ENCODE measurements at places on chromosomes 12 and 14. TPM values are rescaled to one million over a fixed set of nuclear protein-coding genes. Genes with fewer than 3 reads are reported as not detected.

DNA sequence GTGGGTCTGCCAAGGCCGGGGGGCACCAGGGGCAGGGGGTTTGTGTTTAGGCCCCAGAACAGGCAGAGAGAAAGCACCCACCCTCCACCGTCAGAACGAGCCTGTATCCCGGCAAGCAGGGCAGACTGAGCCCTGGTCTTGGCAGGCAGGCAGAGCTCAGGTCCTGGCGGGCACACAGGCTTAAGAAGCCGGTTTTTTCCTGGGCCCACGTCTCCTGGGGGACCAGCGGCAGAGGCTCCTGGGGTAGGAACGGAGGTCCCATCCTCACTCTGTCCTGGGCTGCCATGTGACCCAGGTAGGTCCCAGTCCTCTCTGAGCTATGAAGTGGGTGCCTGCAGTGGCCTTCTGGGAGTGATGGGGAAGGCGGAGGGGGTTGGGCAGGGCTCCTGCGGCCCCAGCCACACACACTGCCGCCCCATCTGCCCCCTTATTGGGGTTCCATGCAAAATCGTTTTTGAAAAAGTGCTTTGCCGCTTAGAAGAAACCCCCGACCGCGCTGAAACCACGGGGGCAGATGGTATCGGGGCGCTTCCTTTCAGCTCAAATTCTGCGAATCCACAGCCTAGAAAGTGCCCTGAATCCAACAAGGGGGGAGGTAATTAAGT lies 24.2 kb downstream of the SH2B3 start:
- DNase-seq: no peak
- H3K4me3 ChIP-seq: no peak overlapping the region
- no peaks in the 10 kb centered on the region for H3K27me3 ChIP-seq
- no peak overlapping the region for H3K27ac ChIP-seq
- no peaks in the 10 kb centered on the region for H3K36me3 ChIP-seq

DNA sequence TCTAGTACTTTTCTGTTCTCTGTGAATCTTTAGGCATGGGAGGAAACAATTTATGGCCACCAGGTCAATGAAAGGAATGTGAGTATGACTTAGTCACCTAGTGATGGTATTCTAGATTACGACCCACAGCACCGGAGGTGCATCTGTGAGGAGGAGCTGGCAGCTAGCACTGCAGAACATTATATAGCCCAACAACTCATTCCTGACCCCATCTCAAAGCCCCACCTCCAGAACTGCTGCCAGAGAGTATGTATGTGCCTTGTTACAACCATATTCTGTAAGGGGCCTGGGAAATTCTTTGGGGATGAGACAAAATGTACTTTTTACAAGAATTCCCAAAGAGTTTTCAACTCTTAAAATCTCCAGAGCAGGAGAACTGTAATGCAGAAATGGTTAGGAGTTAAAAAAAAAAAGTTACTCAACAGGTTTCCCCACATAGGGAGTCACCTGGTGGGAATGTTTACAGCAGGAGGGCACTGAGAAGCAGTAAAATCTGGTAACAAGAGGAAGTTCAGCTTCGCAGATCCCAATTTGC lies 34.9 kb upstream of the CERS5 start:
- H3K27ac ChIP-seq: no peak overlapping the region
- H3K27me3 ChIP-seq: no peaks in the 10 kb centered on the region
- DNase-seq: no peak
- H3K36me3 ChIP-seq: peaks cover 10% of the 10 kb centered on the region

DNA sequence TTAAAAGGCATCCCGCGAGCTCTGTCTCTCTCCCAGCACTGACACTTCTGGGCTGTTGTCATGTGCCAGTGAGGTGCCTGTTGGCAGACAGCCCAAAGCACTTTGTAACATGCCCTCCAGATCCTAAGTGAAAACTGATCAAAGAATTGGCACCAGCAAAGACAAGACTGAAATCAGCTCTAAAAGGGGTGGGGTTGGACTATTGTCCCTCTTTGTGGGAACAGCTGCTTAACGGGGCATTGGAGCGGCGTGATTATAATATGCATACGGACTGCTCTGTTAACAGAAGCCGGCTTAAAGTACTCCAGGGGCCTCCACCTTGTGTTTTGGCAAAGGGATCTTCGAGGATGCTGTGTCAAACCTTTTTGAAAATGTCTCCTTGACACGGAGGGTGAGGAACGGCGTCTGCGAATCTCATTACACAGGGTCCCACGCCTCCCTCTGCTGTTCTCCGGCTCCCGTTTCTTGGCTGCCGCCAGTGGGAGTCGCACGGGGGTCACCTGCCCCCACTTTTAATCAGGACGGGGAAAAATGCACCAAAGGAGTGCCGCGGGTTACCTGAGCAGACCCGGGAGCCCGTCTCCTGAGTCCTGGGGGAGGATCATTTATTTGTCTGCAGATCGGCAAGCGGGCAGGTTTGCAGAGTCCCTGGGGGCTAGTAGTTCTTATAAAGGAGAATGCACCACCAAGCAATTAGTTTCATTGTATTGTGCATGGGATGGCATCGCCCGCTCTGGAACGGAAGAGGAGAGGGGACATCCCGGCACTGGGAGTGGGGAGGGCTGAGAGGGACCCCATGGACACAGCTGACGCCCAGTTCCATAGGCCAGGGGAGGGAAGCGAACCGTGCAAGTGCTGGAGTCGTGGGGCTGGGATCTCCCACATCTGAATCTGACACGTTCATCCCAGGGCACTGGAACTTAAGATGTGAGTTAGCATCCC lies 44.3 kb downstream of the SPRING1 start:
- H3K36me3 ChIP-seq: no peaks in the 10 kb centered on the region
- H3K4me3 ChIP-seq: no peak overlapping the region
- H3K4me1 ChIP-seq: no peaks in the 10 kb centered on the region
- no peaks in the 10 kb centered on the region for H3K27me3 ChIP-seq

DNA sequence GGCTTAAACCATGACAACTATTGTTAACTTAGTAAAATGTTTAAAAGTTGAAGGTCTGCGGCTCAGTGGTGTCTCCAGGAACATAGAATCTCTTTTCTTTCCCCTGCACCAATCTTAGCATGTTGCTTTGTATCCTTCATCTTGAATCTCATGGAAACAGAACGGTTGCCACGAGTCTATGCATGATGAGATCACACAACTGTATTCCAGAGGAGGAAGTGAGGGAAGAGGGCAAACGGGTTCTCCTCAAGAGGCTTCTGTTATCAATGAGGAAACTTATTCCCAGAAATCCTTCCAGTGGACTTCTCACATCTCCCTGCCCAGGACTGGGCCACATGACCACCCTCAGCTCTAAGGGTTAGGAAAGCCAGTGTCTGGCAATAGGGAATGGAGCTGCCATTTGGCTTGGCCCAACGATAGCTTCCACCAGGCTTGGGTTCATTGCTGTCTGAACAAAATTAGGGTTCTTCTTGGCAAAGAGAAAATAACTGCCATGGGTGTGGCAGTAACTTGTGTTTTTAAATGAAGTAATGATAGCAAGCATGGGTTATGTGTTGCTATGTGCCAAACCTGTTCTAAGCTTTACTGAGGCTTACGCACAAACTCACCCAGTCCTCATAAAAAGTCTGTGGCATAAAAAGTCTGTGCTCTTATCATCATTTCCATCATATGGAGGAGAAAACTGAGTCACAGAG lies 17.4 kb downstream of the PLXNC1 start:
- H3K27ac ChIP-seq: no peak overlapping the region
- no peaks in the 10 kb centered on the region for H3K4me1 ChIP-seq
- H3K36me3 ChIP-seq: no peaks in the 10 kb centered on the region
- no peaks in the 10 kb centered on the region for H3K27me3 ChIP-seq

DNA sequence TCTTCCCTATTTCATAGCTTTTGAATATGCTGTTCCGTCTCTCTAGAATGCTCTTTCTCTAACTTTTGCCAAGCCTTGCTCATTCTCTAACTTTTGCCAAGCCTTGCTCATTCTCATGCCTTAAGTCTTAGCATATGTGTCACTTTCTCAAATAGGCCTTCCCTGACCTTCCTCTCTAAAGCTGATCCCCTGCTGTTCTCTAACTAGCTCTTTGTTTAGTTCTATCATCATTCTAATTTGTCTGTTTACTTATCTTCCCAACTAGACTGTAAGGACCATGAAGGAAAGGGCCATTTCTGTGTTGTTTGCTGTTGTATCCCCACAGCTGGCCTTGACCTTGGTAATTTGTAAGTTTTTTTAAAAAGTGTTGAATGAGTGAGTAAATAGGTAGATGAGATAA lies 71.1 kb downstream of the ZNF641 start:
- no peak for DNase-seq
- H3K36me3 ChIP-seq: no peaks in the 10 kb centered on the region

- no peaks in the 10 kb centered on the region for H3K36me3 ChIP-seq
- no peaks in the 10 kb centered on the region for H3K27me3 ChIP-seq
- H3K27ac ChIP-seq: no peak overlapping the region
- H3K4me1 ChIP-seq: no peaks in the 10 kb centered on the region
Measured at GRCh38 chr12:25839470-25839869, 119.0 kb upstream of the RASSF8 start.

Gene AP1G2
- 78.6 TPM for total RNA-seq

Gene SERPINA9
- not detected for total RNA-seq

Gene GLI1
- 2.4 TPM for total RNA-seq
